ENCODE measurements at places on chromosomes 1 and 21. TPM values are rescaled to one million over a fixed set of nuclear protein-coding genes. Genes with fewer than 3 reads are reported as not detected.

GRCh38 chr1:4379451-4380175, 274.8 kb upstream of the AJAP1 start:
- DNase-seq: no peak

LRRC3 gene
- total RNA-seq: 3.8 TPM

NEK2 gene
- total RNA-seq: not detected

DNA sequence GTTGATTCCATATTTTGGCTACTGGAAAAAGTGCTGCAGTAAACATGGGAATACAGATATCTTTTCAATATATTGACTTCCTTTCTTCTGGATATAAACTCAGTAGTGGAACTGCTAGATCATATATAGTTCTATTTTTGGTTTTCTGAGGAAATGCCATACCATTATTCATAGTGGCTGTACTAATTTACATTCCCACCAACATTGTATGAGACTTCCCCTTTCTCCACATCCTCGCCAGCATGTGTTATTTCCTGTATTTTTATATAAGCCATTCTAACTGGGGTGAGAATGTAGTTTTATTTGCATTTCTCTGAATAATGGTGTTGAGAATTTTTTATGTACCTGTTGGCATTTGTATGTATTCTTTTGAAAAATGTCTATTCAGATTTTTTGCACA, 385.2 kb downstream of the NUF2 start:
- DNase-seq: no peak

GRCh38 chr1:197197430-197197997, 51.0 kb upstream of the ASPM start:
- DNase-seq: no peak
